ENCODE measurements at places on chromosomes 2 and 18.

- DNase-seq = no peak
Measured at GRCh38 chr2:224407241-224407701, 5.4 kb upstream of the FAM124B start.

GRCh38 chr2:181553244-181553643 lies 96.1 kb downstream of the ITGA4 start:
- no peak for DNase-seq

DNA sequence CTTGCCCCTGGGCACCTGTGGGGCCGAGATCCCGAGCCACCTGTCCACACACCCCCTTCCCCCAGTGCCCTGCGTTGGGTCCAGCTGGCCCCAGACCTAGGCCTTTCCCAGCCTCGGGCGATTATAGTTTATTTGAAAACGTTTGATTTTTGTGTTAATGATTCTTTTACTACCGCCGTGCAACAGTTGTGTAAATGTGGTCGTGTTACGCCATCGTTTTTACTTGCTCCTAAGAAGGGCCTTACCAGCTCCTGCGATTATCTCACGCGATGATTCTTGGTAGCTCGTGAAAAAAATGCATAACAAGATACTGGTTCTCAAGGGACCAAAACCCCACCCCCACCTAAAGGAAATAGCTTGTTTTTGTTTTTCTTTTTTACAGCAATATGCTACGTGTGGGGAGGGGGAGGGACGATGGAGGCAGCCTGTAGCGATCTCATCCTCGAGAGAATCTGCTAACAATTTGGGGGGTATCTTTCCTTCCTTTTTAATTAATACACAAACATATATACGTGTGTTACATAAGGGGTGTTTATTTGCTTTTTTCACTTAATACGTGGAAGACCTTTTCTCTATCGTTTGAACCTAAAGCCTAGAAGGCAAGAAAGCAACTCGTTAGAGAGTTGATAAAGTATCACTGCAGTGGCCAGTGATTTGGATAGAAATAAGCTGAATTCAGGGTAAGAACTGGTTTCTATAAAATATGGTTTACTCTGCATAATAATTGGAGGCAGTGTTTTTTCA lies 1.0 kb downstream of the ZDBF2 start:
- no peak for DNase-seq

DNA sequence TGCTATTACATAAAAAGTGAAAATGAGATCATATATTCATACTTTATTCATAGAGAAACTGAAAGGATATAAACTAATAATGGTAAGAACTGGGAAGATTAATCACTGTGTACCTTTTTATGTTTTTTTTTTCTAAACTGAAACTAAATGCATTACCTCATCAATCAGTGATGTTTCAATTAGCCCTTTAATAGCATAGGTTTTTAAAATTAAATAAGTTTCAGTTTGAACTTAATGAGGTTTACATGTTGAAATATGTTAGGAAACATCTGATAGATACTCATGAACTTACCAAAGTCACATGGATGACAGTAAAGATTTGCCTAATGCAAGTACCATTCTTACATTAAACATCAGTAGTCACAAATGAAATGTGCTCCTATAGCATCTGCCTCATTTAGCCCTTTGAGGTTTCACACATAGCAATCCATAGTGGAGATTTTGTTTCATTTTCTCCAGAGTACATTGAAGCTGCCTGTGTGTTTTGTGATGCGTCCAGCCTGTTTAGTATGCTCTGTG lies 8.9 kb downstream of the MAPRE2 start:
- no peak for DNase-seq

- DNase-seq = no peak
Measured at GRCh38 chr2:149167001-149167780, 128.7 kb downstream of the LYPD6B start.

DNA sequence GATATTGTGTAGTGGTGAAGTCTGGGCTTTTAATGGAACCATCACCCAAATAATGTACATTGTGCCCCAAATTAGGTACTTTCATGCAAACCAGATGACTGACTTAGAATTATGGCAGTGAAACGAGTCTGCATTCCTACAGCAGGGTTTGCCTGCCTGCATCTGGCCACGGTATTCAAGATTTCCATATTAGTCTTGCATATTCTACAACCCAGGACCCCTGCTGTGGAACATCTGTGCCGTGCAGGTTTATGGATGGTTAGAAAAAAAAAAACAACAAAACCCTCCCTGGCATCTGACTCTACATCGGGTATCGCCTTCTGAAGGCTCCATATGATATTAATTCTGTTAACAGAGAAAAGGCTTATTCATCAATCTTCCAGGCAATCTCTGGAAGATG lies 394.8 kb downstream of the DCDC2C start:
- DNase-seq = no peak

DNA sequence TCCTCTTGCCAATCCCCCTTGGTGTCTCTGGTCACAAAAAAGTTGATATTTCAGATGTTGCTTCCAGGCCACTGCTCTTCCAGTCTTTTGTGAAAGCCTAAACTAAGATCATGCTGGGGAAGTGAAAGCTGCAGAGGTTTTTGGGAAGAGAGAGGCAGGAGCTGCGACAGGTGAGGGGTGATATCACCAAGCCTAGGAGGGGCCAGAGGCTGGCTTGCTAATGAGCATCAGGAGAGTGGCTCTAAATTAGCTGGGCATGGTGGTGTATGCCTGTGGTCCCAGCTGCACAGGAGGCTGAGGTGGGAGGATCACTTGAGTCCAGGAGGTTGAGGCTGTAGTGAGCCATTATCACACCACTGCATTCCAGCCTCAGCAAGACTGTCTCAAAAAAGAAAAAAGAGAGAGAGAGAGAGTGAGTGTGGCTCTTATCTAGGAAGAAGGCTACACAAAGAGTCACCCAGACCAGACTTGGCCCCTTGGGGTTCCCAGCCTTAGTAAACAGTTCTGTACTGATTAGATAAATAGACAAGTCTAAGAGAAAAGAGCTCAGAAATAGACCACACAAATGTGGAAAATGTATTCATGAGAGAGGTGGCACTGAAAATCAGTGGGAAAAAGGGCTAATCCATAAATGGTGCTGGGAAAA lies 14.6 kb upstream of the CDK5R2 start:
- no peak for DNase-seq

DNA sequence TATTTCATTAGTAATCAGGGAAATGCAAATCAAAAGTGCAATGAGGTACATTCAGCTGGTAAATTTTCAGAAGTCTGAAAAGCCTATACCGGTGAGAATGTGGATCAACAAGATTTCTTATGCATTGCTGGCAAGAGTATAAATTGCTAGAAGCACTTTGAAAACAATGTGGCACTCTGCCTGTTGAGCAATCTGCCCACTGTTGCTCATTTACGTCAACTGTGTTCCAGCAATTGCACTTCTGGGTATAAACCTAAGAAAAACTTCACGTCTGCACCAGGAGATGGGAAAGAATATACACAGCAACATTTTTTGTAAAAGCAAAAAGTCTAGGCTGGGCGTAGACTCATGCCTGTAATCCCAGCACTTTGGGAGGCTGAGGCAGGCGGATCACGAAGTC lies 40.8 kb downstream of the MTERF4 start:
- no peak for DNase-seq

DNA sequence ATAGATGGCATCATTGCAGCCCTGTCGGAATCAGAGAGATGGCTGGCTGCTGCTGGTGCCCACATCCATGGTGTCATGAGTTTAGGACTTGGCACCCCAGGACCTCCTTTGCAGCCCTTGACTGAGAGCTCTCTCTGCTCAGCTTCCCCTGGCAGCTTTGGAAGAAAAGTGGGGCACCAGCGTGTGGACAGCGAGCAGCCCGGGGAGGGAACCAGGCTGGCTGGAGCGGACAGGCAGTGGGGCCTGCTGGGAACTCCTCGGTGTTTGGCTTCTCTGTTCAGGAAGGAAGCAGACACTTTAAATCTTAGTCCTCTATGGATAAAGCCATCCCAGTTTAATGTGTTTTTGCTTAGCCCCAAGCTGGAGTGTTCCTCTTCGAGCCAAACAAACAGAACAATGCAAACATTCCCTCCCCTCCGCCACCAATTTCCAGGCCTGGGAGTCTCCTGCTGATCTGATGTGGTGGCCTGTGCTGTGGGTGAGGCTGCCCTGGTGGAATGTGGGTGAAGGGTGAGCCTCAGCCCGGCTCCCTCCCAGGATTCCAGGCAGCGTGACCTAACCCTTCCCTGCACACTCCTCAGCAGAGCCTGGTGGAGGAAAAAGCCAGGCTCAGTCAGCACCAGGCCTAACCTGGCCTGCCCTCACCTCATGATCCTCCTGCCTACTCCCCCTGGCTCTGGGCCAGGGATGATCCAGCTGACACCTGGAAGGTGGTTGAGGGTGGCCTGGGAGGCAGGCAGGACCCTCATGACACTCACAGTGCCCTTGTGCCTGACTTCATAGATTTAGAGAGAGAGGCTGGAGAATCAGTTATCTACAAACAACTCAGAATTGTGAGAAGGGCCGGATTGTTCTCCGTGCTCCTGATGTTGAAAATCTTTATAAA lies 21.6 kb upstream of the ITGB6 start:
- DNase-seq = no peak

DNA sequence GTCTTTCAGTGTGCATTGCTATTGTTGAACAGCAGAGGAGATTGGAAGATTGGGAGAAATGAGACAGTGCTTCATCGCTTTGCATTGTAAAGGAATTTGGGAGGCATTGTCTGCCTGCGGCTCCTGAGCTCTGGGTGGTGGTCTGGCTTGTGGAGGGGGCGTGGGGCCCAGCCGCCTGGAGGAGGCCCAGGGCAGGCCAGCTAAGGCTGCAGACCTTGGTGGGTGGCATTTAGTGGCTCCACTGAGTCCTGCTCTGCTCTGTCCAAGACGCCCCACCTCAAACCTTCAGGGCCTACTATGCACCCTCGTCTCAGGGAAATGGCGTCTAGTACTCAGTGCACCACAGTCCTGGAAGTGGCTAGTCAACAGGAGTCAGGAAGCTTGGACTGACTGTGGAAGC lies 5.7 kb upstream of the HS1BP3 start:
- no peak for DNase-seq

GRCh38 chr2:158692372-158693103 lies 102.6 kb upstream of the DAPL1 start:
- DNase-seq = no peak
